ENCODE measurements at places on chromosomes 7 and 10.

DNA sequence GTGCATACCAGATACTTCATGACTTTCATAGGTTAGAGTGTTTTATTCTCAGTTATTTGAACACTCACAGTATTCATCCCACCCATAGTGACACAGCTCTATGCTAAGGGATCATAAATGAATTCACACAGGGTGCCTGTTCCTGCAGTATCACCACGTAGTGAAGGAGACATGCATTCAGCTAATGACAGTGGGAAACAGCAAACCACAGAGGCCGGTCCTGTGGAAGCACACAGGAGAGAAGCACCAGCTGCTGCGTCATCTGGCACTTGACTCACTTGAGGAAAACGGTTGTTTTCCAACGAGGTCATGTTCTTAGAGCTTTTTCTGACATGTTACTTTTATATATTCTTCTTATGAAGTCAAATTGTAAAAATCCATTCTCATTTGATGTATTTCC is 73.0 kb downstream of the UBE3C start:
- no peak for DNase-seq

- no peak for DNase-seq
Observed at GRCh38 chr10:126239844-126240243, 148.4 kb downstream of the ADAM12 start.

DNA sequence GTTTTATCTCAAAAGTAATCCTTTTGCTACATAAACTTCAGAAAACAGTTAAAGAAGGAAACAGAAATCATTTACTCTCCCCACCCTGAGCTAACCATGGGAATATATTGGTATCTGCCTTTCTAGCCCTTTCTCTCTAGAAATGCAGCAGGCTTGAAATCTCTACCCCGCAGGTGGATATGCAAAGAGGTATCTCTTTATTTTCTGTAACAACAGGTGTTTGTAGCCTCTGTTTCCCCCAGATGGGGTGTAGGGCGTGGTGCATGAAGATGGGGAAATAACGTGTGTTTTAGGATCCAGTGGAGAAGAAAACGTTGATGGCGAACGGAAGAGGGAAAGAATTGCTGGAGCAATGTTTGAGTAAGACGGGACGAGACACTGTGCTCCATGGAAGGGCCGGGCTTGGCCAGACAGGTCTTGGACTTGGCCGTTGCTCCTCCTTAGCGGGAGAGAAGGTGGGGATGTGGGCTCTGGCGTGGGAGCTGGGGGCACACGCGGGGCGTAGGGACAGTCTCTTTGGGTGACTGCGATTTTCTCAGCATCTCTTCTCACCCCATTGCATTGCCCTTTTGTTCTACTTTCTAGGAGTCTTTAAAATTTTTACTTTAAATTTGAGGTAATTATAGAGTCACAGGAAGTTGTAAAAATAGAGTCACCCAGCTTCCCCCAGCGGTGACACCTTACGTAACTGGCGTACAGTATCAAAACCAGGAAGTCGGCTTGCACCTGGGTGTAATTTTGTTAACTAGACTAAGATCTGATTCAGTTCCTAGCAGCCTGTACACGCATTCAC is 82.9 kb downstream of the ELFN1 start:
- no peak for DNase-seq

DNA sequence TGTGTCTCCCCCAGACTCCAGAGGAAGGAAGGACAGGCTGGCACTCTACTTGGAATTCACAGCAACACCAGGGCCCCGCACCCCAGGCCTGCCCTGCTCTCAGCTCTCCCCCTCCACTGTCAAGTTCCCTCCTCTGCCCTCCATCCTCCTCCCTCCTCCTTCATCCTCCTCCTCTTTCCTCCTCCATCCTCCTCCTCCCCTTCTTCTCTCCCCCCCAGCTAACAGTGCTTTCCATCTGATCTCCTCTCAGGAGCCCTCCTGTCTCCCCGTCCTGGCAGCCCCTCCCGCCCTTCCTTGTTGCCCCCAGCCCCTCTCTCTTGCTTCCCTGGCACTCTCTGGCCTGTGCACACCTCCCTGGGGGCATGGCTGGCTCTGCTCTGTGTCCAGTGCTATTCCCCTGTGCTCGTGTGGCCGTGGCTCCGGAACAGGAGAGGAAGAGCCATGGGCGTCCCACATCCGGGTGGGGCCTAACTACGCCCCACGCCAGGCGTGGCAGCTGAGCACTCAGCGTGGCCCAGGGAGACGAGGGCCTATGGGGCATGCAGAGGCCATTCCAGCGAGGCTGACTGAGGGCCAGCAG is 64.2 kb downstream of the PWWP2B start:
- DNase-seq: no peak

- DNase-seq: no peak
Observed at GRCh38 chr10:71337219-71337701, 18.2 kb downstream of the SLC29A3 start.

- DNase-seq: no peak
Observed at GRCh38 chr7:30914596-30914995, 2.9 kb downstream of the AQP1 start.

GRCh38 chr10:75910032-75910431 is 478.6 kb downstream of the LRMDA start:
- no peak for DNase-seq

GRCh38 chr10:85421421-85421820 is 945.2 kb downstream of the GRID1 start:
- no peak for DNase-seq

DNA sequence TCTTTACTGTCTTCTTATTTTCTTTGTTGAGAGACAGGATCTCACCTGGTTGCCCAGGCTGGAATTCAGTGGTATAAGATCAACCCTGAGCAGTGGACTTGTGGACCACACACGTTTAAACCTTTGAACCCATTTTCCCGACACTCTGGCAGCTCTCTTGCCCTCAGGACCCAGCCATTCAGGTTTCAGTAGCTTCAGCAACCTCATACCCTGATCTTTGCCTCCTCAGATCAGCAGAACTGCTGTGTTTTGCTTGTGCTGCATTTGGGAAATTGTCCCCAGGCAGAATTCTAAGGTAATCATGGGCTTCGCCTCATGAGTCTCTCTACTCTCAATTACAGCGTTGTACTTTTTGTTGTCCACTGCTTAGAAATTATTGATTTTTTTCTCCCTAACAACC is 317.6 kb upstream of the KIAA1217 start:
- DNase-seq: no peak

GRCh38 chr10:48820231-48820630 is 119.4 kb downstream of the LRRC18 start:
- DNase-seq: no peak

- DNase-seq: no peak
Observed at GRCh38 chr7:18175801-18176450, 148.3 kb upstream of the PRPS1L1 start.

- no peak for DNase-seq
Observed at GRCh38 chr7:125899577-125899976, 970.0 kb upstream of the POT1 start.

- DNase-seq: no peak
Observed at GRCh38 chr10:104622598-104623209, 18.4 kb upstream of the SORCS3 start.

- no peak for DNase-seq
Observed at GRCh38 chr10:109894516-109894915, 28.8 kb downstream of the XPNPEP1 start.

- no peak for DNase-seq
Observed at GRCh38 chr7:143490717-143491306, 13.1 kb downstream of the TAS2R41 start.

- DNase-seq: no peak
Observed at GRCh38 chr10:131065673-131066305, 245.7 kb downstream of the TCERG1L start.

DNA sequence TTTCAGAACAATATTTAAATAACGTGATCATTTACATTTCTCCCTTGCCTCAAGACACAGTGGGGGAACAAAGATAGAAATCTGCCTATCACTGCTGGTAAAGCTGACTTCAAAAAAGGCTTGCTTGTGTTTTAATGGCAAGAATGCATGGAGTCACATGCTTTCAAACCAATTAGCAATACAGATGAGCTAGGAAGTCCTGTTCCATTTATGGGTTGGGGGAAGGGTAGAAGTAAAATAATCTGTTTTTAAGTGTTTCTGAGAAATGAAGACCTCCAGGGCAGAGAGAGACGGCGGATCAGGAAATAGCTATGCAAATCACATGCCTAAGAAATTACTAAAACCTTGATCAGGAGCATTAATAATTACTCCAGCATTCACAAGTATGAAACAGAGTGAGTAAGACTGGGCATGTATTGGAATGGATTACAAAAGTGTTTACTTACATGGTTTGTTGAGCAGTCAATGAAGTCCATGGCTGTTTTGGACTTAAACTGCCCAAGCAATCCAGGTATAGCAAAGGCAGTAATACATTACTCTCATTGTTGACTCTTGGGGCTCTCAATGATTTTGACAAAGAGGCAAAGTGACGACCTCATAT is 142.0 kb downstream of the ARID5B start:
- no peak for DNase-seq

DNA sequence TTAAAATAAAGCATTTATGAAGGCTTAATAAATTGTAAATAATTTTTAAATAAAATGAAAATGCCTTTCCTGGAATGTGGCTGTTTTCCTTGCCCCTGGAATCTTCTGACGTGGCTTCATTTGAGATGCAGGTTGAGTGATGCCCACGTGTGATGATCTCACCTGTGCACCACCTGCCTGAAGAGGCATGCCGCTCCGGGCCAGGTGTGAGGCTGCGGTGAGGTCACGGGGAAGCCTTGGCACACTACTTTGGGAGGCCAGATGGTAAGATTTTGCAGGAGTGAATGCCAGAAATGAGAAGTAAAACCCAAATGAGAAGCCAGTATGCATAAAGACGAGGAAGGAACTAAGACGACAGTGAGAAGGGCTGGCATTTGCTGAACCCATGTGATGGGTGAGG is 36.2 kb downstream of the GOT1 start:
- no peak for DNase-seq

- DNase-seq: no peak
Observed at GRCh38 chr10:84026821-84027257, 112.5 kb upstream of the GHITM start.

DNA sequence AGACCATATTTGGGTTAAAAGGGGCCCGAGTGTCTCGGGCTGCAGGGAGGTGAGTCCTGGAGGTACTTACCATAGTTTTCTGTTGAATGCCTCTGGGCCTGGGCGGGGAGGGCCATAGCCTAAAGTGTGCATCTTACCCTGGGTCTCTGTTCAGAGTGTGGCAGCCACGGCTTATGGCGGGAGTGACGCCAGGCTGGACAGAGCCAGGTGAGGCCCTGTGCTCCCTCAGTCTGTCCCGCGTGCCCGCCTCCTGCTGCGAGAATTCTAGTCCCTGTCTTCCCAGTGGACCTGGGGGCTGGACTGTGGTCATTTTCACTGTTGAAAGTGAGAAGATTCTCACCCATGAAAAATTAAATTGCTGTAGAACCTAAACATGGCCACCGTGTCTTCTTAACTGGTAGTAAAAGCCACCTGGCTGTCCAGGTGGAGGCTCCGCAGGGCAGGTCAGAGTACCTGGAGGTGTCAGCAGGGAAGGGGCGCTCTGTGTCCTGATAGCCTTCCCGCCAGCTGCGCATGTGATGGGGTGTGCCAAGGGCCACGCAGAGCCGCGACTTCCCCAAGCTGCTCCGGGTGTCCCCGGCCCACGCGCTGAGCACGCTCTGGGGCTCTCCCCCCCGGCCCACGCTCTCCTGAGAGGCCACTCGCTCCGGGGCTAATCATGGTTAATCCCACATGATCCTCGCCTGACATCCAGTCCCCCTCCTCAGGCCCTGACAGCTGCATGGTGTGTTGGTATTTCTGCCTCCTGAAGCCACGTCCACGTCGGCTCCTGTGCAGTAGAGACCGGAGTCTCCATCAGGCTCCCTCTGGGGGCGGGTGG is 20.3 kb downstream of the INPP5A start:
- no peak for DNase-seq

DNA sequence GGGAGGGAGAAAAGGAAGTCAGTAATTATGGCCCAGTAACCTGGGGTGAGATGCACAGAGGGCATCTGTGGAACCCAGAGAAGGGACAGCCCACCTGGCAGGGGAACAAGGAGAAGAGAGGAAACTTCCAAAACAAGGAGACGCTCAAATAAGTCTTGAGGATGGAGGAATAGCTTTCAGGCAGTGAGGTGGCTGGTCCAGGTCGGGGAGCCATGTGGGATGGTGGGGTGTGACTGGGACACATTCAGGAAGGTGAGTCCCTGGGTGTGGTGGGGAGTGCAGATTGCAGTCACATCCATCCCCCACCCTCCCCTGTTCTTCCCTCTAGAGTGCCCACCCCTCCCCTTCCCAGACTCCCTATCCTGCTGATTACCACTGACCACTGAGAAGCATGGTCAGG is 175.4 kb downstream of the GRID1 start:
- DNase-seq: no peak

GRCh38 chr10:110664483-110665420 is 20.6 kb downstream of the RBM20 start:
- no peak for DNase-seq

DNA sequence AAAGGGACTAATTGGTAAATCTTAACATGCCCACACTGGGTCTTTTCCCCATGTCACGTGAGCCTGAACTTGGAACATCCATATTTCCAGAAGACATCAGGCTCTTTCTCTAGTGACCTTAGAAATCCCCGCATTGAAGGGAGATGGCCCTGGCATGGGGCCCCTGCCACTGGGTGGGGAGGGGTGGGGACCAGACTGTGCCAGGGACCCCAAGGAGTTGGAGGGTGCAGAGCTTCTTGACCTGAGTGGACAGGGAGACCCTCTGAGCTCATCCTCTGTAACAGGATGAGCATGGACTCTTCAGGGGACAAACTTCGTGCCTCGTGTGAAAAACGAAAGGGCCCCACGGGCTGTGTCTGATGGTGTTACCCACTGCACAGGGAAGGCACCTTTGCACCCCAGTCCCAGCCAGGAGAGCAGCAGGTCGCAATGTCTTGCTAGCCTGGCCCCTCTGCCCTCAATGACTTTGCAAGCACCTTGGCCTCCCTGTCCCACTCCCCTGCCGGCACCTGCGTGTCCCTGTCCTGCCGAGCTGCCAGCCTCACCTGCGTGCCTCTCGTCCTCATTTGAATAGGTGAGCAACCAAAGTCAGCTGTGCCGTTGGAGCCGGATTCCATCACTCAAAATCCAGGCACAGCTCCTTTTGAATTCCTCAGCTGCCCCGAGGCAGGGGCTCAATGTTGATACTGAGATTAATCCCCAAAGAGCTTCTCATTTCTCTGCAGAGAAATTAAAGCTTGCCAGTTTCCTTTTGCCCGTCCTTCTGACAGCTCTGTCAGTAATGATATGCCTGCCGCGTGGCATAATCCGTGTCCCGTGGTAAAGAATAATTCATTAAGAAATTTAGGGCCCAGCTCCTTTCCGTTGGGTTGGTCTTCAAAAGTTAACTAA is 234.9 kb downstream of the EBF3 start:
- no peak for DNase-seq

- DNase-seq: no peak
Observed at GRCh38 chr7:149855361-149856305, 17.5 kb downstream of the ZNF862 start.

GRCh38 chr7:35374858-35375257 is 121.0 kb upstream of the TBX20 start:
- no peak for DNase-seq
